ENCODE measurements at places on chromosomes 2 and 18.

DNA sequence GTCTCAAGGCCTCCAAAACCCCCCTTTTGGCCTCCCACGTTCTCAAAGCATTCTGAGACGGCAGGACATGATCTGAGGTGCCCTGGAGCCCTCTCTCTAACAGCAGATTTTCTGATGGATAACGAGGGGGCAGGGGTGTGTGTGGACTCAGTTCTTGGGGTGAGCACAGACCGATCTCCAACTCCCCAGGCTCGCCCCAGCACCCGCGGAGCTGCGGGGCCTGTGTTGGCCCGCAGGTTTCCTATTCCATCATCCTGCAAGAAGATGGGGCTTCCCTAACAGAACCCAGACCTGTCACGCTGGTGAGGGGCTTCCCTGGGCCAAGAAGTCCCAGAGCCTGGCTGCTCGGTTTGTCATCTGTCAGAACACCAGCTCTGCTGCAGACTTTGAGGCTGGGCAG, 196.1 kb downstream of the ANAPC1 start:
- no peak for DNase-seq

- no peak for DNase-seq
Observed at GRCh38 chr2:42114091-42114490, 55.1 kb upstream of the EML4 start.

DNA sequence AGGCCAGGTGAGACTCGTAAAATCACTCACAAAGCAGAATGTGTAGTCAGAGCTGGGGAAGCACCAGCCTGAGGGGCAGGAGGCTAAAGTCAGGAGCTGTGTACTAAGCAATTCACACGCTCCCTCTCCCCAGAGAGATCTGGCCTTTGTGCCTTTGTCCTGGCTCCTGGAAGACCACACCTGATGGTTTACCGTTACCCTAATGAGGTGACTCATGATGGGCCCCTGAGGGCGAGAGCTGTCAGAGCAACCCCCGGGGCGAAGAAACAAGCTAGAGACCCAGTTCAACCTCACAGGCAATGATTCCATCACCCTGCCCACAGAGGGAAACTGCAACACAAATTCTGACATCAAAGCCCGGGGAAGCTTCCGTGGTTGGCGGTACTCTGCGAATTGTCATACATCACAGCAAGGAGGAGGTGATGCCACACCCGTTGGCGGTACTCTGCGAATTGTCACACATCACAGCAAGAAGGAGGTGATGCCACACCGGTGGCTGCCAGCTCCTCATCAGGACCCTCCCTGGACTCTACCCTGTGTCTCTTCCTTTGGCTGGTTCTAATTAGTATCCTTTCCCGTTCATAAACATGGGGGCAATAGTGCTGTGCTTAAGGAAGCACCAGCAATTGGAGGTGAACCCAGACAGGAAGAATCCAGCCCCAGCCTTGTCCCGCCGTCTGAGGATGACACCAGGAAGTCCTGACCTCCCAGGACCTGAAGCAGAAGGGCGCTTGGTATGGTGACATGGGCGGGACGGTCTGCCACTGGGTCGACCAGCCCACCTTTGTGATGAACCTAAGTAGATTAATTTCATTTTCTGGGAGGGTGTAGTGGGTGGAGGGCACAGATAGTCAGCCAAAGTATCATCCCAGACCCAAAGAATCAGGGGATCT, 30.5 kb downstream of the B3GNT7 start:
- DNase-seq: peak; percentile 71

GRCh38 chr2:80149991-80150390, 154.6 kb downstream of the LRRTM1 start:
- DNase-seq: no peak

- peak; percentile 30 for DNase-seq
Observed at GRCh38 chr2:48482769-48483168, 47.2 kb upstream of the STON1 start.

DNA sequence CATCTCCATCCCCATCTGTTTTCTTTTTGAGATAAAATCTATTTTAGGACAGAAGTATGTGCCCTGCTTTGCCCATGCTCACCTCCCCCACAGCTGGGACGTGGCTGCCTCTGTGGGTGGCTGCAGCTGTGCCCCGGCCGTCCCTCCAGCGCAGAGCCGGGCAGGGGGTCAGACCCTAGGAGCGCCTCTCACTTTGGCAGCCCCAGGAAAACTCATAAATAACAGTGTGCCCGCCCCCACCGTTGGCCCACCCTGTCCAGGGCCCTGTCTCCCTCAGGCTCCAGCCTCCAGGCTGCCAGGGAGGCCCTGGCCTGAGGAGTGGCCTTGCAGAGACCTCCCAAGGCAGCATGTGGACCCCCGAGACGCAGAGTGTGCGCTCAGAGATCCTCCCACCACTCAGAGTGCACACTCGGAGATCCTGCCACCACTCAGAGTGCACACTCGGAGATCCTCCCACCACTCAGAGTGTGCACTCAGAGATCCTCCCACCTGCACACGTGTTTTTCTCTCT, 178.1 kb downstream of the TWIST2 start:
- no peak for DNase-seq

DNA sequence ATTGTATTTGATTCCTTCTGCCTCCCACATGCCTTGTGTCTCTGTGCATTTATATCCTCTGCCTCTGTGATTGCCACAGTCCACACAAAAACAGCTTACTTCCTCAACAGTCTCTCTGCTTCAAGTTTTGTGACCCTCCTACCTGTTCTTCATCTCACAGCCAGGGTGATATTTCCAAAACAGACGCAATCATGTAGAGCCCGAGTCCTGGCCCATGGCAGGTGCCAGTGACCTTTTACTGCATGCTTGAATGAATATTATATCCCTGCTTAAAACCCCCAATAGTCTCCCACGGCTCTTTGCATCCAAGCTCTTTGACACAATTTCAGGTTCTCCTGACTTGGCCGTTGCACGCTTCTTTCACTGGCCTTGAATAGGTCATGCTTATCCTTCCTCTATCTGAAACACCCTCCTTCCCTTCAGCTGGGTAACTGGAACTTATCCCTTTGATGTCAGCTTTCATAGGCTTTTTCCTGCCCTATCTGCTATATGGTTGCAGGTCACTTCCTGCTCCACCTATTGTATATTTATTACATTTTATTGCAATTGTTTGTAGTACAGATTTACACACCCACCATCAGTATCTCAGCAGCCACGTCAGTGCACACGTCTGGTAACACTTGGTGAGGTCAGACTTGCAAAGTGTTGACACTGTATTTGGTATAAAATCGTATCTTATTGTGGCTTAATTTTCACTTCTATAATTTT, 29.7 kb upstream of the IL1B start:
- DNase-seq: no peak

GRCh38 chr2:215260097-215260677, 51.7 kb upstream of the ATIC start:
- DNase-seq: no peak

GRCh38 chr2:171627412-171627811, 59.9 kb upstream of the DYNC1I2 start:
- no peak for DNase-seq

DNA sequence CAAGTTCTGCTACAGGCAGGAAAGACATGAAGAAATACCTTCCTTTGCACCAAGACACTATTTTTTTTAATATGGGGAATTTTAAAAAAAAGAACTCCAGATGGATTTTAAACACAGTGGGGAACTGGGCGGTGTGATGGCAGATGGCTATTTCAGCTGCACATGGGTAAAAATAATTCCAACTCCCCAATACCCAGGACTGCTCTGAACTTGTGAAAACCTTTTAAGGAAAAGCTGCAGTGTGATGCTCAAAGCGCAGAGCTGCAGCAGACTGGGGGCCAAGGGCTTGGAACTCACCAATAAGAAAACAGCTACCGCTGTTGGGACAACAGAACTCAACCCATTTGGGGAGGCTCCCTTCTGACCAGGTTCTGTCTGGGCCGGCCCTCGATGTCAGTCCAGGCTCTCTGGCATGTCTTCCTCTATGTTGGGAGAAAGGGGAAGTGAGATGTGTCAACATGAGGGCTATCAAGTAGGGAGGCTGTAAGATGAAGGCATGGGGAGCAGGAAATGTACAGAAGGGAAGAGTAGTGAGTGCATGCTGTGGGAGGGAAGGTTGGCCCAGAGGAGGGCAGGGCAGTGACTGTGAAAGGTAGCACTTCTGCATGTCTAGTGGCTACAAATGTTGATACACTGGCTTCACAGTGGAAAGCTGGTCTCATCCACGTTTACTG, 64.0 kb upstream of the SLC14A2 start:
- no peak for DNase-seq

- DNase-seq: no peak
Observed at GRCh38 chr18:48165111-48165866, 234.8 kb upstream of the SMAD2 start.

GRCh38 chr2:127226520-127227263, 6.6 kb upstream of the CYP27C1 start:
- peak; percentile 72 for DNase-seq

Data from activated CD4-positive, alpha-beta T cell treated with anti-CD3 and anti-CD28 coated beads, Interleukin-2, amount 10 ng/mL, durations not matched to agents 24 days and 14 days (primary cell).